Panc1 (cell line): ENCODE measurements at places on chromosomes 1 and 21.

DNA sequence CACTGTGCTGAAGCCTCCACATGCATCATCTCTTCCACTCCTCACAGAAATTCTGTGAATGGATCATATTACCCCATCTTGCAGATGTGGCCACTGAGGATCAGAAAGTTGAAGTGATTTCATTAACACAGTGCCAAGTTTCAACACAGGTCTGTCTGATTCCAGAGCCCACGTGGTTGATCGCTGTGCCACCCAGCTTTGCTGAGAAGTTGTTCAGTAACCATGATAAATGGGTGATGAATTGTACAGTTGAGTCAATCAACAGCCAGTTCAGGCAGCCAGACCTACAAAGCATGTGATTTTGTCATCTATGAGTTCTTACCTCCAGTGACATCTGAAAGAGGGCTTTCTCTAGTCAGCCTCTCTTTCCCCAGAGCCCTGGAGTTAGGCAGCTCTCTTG, 61.8 kb upstream of the GRHL3 start:
- no peak for DNase-seq

DNA sequence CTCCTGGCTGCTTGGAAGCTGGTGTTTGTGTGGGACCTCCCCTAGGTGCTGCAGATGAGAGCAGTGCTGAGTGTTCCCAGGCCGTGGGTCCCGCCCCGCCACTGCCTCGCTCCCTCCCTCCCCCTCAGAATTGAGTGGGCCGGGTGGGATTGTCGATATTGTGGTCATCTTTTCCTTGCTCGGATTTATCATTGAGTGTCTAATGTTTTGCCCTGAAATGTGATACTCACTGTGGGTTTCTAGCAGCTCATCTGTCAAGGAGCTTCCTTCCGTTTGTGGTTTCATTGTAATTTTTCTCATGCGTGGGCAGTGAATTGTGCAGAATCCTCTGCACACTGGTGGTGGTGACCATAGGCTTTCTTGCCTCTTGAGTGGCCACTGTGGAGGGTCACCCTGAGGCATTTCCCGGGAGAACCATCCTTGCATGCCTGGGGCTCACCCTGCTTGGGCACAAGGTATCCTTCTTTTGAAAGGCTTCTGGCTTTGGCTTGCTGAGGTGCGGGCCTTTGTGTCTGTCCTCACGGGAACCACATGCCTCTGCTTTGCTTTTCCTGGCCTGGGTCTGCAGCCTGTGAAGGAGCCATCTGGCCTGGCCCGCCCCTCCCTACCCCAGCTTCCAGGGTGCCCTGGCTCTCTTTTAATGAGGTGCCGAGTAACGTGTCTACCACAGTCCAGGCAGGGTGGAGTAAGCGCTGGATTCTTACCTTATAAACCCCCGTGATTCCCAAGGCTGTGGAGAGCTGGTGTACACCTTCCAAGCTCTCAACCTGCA, 25.6 kb downstream of the SLX9 start:
- DNase-seq: no peak

GRCh38 chr1:183674339-183674738, 21.2 kb upstream of the APOBEC4 start:
- no peak for DNase-seq

DNA sequence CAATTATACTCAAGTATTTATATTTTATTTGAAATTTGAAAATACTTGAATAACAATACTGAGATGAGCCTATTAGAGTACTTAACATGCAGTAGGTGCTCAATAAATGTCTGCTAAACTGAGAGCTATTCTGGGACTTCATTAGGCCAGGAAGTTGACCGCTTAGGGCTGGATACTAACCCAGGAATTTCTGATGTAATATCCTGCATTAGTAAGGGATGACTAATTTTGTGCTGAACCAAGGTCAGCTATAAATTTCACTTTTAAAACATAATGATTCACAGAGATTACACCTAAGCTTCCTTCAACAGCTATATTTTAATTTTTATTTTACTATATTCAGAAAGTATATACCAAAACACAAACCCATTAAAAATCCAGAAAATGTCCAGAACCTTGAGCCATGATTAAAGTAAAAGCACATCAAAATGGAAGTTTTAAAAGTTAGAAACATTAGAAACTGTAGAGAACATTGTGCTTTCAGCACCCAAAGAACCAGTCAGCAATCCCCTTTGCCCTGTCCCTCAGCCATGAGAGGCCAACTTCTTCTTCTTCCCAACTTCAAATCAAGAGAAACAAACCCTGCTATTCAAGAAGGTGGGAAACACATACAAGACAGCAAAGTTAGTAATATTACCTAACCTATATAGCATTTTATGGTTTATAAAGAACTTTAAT, 35.4 kb downstream of the WNT2B start:
- DNase-seq: peak; percentile 77
